Small intestine (tissue), 16 donors: ENCODE measurements at places on chromosomes 12 and 14.

- DNase-seq = no peak
Observed at GRCh38 chr12:129844662-129845220, 59.1 kb downstream of the TMEM132D start.

GRCh38 chr12:116266168-116266601 is 11.3 kb downstream of the MED13L start:
- no peak for DNase-seq

GRCh38 chr14:91869556-91869955 is 2.2 kb upstream of the TC2N start:
- no peak for DNase-seq

DNA sequence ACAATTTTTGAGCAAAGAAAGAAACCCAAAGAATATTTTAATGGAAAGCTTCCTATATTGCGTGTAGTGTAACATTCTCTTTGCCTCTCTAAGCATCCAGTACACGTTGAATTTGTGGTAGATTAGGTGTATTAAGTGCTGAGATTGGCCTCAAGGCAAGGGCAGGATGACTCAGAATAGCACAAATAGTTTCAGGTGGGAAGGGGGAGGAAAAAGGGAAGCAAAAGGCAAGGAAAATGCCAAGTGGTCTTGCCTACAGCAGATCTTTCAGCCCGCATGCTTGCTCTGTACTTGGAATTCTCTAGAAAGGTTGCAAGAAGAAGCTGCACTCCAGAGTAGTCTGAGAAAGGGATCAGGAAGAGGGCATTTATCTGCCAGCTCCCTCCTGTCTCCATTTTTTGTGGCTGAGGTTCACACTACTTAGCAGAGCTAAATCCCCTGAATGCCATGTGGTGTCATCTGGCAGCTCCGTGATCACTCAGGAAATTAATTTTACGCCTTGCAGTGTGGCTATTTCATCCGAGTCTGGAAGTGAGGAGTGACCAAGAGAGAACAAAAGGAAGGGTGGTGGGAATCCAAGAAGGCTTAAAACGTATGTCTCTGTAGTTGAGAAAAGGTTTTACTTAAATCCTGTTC is 28.5 kb downstream of the CDKN1B start:
- DNase-seq = no peak

DNA sequence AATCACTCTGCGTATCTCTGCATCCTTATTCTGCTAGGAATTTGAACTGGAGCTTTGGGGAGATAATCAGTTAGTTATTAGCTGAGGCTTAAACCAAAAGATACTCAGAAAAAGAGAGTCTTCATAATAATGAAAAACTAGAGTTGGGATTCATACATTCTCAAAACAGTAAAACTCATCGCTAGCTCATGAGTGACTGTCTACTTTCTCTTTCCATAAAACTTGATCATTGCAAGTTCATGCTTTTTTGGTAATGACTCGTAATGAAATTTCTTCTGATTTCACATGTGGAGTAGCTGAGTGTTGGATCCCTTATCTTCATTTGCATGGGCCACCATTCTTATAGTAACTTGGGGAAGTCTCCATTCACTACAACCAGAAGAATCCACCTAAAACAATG is 397.7 kb downstream of the PDZRN4 start:
- no peak for DNase-seq

DNA sequence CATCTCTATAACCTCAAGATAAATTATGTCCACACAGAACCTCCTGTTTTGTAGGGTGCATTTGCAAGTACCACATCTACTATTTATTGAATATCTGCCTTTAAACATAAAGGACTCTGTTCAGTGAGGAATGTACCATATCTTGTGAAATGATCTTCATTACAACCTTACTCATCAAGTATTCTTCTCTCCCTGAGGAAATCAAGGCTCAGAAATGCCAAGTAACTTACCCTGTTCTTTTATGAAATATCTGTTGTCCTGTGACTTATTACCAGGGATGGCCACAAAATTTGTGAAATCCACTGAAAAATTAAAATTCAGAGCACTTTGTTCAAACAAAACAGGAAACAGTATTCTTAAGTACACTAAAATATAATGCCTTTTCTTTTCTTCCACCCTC is 366.7 kb downstream of the GALC start:
- no peak for DNase-seq

- DNase-seq = peak; percentile 57
Observed at GRCh38 chr12:43882578-43883178, 46.8 kb downstream of the TMEM117 start.

DNA sequence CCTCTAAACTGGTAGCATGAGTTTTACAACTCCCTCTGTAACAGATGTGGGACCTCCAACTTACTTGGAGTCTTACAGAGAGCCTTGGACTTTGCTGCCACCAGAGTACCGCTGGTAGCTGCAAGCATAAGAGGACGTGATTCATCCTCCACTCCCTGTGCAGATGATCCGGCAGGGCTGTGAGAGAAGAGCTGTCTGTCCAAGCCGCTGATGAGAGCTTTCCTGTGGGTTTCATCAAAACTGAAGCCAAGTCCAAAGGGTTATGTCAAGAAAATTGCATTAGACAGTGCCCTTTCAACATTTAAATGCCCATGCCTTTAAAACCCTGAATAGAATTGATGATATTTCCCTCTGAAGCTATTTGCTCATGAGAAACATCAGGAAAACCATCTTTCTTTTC is 85.8 kb downstream of the LLPH start:
- no peak for DNase-seq

GRCh38 chr14:96975116-96975515 is 177.9 kb downstream of the VRK1 start:
- no peak for DNase-seq

DNA sequence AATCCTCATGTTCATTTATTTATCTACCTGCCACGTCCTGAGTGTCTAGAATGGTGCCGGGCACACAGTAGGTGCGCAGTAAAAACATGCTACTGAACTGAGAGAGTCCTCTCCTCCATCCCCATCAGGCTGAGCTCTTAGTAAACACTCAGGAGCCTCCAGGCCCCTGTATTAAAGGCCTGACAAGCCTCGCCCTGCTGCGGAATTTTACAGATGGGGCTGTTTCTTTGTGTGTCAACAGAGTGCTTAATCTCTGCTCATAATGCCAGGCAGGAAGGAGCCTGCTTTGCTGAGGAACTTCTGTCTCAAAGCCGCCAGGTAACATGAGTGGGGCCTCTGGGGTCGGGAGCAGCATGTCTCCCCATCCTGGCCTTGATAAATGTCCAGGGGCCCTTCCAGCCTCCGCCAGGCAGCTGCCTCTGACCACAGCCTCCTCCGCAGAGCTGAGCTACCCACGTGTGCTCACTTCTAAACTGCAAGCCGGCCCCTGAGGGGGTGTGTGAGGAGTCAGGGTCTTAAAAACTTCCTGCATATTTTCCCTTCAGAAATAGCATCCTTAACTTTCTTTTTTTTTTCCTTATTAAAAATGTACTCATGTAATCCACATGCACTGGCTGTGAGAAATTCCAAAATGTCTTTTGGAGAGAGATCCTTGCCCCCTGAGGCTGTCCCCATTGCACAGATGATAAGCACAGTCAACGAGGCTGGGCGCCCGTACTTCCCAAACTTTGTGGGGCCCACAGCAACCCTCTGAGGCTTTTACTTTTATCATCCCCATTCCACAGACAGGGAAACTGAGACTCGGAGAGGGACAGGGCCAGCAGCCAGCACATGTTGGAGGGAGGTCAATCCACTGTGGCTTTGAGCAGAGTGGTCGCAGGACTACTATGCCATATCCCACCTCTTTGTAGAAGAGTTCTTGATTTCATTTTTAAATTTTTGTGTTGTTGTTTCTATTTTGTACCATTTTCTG is 116.0 kb upstream of the NCOR2 start:
- peak; percentile 86 for DNase-seq

- no peak for DNase-seq
Observed at GRCh38 chr12:11719678-11720099, 70.2 kb downstream of the ETV6 start.

- no peak for DNase-seq
Observed at GRCh38 chr12:31017535-31017934, 56.1 kb upstream of the DDX11 start.

DNA sequence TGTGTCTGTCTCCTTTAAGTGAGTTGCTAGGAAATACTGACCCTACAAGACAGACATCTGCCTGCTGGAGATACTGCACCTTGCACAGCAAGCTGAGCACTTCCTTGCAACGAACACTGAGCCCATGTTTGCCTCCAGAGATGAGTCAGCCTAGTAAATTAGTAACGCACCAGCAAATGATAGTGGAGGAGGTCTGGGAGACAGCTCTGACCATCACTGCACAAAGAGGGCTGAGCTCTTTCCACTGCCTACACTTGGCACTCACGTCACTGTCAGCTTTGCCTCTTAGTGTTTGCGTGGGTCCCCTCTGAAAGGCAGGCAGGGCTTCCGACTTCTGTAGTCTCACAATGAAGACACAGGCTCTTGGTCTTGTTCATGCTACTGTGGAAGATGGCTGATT is 109.0 kb downstream of the APAF1 start:
- DNase-seq = peak; percentile 30

DNA sequence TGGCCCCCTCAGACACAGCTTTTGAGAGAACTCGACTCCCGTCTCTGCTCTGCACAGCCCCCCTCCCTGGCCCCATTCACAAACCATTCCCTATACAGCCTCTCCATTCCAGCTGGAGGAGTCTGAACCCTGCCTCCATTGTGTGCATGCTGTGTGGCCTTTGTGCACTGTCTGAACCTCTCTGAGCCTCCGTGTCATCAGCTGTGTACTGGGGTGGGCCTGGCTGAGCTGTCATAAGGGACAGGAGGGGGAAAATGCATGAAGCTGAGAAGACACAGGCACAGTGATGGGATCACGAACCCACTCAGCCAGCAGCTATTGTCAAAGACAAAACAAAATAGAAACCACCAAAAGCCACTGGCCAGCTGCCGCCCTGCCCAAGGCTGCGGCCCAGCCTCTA is 130.8 kb downstream of the RFLNA start:
- DNase-seq = no peak

- DNase-seq = no peak
Observed at GRCh38 chr14:62661818-62662217, 383.4 kb downstream of the KCNH5 start.

DNA sequence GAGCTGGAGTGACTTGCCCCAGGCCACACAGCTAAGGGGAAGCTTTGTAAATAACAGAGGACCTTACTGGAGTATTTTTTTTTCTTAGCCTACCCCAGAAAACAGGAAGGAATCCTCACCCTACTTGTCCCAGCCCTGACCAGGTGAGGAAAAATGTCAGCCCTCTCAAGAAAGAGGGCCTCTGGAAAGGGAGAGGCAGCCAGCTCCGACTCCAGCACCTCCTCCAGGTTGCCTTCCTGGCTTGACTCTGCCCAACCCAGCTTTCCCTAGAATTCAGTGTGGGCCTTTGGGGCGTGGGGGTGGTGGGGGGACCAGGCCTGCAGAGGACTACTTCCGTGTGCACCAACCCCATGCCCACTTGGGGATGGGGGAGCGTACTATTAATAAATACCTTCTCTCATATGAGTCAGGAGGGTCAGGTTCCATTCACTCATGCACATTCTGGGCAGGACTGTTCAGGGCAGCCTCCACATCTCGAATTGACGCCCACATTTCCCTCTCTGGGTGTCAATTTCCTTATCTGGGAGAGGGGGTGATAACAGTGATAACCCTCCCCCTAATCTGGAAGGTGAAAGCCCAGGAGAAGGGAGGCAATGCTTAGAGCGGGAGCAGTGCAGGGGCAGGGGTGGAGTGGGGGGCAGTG is 5.2 kb downstream of the RHOF start:
- peak; percentile 43 for DNase-seq

- DNase-seq = peak; percentile 24
Observed at GRCh38 chr12:67274186-67274585, 5.0 kb downstream of the CAND1 start.

DNA sequence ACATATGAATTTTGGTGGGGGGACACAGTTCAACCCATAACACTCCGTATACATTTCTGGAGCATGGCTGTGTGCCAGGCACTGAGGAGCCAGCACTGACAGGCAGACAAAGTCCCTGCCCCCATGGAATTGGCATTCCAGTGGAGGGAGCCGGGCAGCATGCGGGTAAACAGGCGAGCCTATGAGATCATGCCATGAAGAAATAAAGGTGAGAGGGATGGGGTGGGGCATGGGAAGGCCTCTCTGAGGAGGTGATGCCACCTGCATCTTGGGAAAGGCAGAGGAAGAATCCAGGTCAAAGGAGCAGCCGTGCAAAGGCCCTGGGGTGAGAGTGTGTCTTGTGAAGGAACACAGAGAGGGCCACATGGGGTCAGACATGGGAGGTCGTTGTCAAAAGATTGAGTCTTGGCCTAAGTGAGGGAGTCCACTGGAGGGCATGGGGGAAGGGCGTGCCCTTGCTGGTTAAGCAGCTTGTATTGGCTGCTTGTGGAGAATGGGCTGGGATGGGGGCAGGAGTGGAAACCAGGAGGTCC is 3.6 kb downstream of the OTUB2 start:
- DNase-seq = no peak

DNA sequence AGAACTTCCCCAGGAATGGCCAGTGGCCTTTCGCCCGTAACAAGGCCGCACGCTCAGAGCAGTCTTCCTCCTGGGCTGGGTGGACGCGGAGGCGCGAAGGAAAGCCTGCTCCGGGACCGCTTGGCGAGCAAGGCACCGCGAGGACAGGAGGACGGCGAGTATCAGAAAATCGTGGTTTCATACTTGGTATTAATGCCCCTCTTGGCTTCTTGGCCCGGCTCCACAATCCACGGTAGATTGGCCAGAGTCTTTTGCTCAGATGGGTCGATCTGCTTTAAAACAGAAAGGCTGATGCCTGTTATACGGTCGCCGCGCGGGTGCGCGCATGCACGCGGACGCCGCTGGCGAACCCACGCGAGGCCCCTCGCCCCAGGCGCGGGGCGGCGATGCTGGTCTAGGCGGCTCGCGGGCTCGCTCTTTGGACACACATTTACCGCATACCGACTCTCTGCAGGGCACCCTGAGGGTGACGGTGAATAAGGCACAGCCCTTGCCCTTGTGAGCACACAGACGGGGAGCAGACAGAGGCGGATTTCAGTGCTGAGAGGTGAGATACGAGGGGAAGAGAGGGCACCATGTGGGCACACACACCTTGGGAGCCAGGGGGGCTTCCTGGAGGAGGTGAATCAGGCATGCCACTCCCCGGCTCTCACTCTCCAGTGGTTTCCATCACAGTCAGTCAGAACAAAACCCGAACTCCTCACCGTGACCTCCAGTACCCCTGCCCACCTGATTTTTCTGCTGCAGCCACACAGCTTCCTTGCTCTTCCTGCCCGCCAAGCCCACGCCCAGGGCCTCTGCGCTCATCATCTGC is 100.7 kb downstream of the APAF1 start:
- peak; percentile 40 for DNase-seq

- DNase-seq = no peak
Observed at GRCh38 chr12:127240249-127240929, 1026.6 kb upstream of the TMEM132C start.

DNA sequence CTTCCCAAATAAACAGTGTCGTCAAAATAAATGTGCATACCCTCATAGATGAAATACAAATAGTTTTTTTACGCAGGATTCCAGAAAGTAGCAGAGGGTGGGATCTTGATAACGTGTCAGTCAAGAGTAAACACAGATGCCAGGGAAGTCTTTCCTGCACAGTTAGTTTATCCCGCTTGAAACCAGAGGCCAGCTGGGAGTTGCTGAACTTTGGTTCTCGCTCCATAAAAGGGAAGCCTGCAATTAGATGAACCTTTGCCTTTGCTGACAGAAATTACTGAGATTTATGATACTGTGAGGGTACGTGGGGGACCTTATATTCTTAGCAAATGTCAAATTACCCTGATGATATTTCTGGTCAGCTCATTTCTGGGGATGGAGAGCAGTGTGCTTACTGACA is 18.9 kb downstream of the FAR2 start:
- peak; percentile 89 for DNase-seq

GRCh38 chr12:48292040-48292439 is 58.7 kb downstream of the ZNF641 start:
- no peak for DNase-seq
